ENCODE measurements at places on chromosomes 7 and 10.
A peak's percentile ranks its signal among the peaks of the same experiment; 100 is the strongest.

- peak; percentile 89 for DNase-seq
Measured at GRCh38 chr7:81533426-81533825, 236.4 kb downstream of the HGF start.

GRCh38 chr7:80876894-80877414, 41.9 kb downstream of the SEMA3C start:
- no peak for DNase-seq

GRCh38 chr7:130896051-130896881, 162.3 kb upstream of the KLF14 start:
- no peak for DNase-seq

- no peak for DNase-seq
Measured at GRCh38 chr7:131097662-131098376, 229.9 kb upstream of the MKLN1 start.

- DNase-seq = no peak
Measured at GRCh38 chr10:51615764-51616298, 83.6 kb downstream of the CSTF2T start.

- DNase-seq = peak; percentile 97
Measured at GRCh38 chr7:135662373-135663114, at the start of gene STMP1. TSS of gene STMP1 (plus strand) at chr7:135662514.

- no peak for DNase-seq
Measured at GRCh38 chr7:1946773-1947450, 276.8 kb downstream of the ELFN1 start.

- peak; percentile 68 for DNase-seq
Measured at GRCh38 chr10:21499701-21500577, 25.5 kb downstream of the SKIDA1 start.

DNA sequence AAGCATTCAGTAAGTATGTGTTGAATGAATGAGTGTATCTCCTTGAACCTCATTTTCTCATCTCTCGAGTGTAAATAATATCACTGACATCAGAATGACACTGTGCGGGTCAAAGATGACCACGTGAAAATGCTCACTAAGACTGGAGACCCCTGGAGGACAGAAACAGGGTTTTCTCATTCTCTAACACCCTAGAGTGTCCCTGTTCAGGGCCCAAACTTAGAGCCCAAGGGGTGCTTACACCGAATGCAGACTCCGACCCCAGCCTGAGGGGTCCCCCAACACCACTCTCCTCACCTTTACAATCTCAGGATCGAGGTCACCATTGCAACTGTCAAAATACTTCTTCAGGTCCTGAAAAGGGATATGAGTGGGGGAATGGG, 1.4 kb downstream of the CDK5 start:
- DNase-seq = no peak

DNA sequence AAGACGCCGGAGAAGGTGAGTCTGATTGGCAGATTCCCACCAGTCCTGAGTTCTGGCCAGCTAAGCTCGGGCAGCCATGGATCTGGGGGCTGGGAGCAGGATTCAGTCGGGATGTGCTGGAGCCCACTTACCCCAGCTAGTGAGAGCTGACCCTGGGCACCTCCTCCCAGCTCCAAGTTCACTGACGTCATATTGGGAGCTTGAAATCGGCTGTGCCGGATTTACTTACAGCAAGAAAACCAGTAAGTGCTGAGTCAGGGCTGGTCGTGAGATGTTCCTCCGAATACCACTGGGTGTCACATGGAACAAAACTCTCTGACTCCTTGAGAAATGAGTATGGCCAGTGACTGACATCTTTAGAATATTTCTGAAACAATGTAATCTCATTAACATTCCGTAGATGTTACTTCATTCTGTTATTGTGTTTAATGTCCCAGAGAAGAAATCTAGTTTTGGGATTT, 621.2 kb downstream of the SDK1 start:
- peak; percentile 86 for DNase-seq

Measured in muscle of leg (tissue), 16 donors.